ENCODE measurements at places on chromosomes 5 and 9. TPM values are rescaled to one million over a fixed set of nuclear protein-coding genes. Genes with fewer than 3 reads are reported as not detected.
A peak's percentile ranks its signal among the peaks of the same experiment; 100 is the strongest.

CSF2 gene
- not detected for total RNA-seq

GRCh38 chr9:95067897-95068296 lies 249.6 kb downstream of the FANCC start:
- H3K36me3 ChIP-seq, result peaks cover 86% of the 10 kb centered on the region
- peak overlapping the region; percentile 54 for H3K27ac ChIP-seq
- no peaks in the 10 kb centered on the region for H3K27me3 ChIP-seq
- peaks cover 34% of the 10 kb centered on the region for H3K4me1 ChIP-seq
- no peak for DNase-seq

GRCh38 chr9:82930116-82930515 lies 132.8 kb downstream of the RASEF start:
- no peaks in the 10 kb centered on the region for H3K36me3 ChIP-seq
- H3K27ac ChIP-seq, result no peak overlapping the region
- no peak for DNase-seq
- H3K4me1 ChIP-seq, result no peaks in the 10 kb centered on the region
- H3K4me3 ChIP-seq, result no peak overlapping the region

DNA sequence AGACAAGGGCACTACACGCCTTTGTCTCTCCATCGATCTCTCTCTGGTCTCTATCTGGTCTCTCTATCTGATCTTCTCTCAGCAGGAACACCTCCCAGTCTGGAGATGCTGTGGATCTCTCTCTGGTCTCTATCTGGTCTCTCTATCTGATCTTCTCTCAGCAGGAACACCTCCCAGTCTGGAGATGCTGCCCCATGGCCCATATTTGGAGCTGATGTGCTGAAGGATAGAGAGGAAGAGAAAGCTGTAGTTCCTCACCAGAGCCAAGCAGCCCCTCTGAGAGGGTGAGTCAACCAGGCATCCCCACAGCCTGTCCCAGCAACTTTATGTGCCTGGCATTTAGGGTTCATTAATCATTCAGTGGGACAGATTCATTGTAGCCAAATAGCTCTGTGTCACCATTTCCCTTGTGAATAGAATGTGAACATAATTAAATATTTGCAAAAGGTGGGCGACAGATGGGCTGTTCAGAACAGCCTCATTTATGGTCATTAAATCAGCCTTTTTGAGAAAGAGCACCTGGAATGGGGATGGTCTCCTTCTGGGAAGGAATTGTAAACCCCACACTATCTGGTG lies 189.3 kb upstream of the MAST4 start:
- no peaks in the 10 kb centered on the region for H3K36me3 ChIP-seq
- no peak overlapping the region for H3K4me3 ChIP-seq
- H3K27ac ChIP-seq, result no peak overlapping the region
- H3K4me1 ChIP-seq, result no peaks in the 10 kb centered on the region

DNA sequence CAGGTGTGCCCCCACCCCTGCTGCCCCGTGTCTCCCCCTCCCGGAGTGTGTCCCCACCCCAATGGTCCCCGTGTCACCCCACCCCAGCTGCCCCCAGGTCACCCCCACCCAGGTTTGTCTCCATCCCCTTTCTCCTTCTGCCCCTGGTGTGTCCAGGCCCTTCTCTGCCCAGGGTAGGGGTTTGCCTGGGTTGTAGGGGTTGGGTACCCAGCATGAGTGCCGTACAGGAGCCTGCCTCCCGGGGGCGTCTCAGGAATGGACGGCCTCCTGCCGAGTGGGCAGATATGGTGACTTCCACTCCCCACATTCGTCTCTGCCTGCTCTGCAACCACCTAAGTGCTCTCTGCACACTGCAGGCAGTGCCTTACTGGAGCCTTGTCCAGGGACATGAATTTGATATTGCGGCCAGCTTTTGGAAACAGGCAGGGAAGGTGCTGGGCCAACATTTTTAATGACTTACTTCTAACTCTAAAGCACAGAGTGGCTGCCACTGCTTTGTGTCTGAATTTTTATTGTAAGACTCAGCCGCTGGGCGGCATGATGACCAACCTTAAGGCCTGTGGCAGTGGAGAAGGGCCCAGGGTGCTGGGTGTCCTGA lies 6.7 kb downstream of the LRRC14B start:
- peaks cover 3% of the 10 kb centered on the region for H3K27me3 ChIP-seq
- H3K4me3 ChIP-seq, result no peak overlapping the region
- no peaks in the 10 kb centered on the region for H3K4me1 ChIP-seq
- H3K27ac ChIP-seq, result no peak overlapping the region
- H3K36me3 ChIP-seq, result no peaks in the 10 kb centered on the region
- peak; percentile 70 for DNase-seq

DNA sequence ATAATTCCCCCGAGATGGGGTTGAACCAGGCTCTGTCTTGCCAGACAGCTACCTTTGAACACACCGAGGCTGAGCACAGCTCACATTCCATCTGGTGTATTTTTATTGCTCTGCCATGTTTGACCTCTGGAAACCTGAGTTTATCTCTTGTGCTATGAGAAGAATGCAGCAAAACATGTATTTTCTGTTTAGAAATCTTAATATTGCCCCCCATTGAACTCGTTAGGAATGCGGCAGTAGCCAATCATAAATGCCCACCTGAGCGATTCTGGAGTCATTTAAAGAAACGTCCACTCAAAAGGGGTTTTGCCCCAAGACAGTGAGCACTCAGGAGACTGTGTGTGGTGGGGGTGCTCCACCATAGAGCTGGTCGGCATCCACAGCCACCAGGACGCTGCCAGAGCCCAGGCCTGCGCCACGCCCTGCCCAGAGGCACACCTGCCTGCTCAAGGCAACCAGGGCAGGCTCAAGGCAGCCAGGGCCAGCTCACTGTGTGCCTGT lies 26.9 kb downstream of the FGD3 start:
- peak; percentile 18 for DNase-seq
- no peaks in the 10 kb centered on the region for H3K27me3 ChIP-seq
- no peak overlapping the region for H3K27ac ChIP-seq
- no peak overlapping the region for H3K4me3 ChIP-seq
- H3K4me1 ChIP-seq, result no peaks in the 10 kb centered on the region

RIMOC1 gene
- total RNA-seq, result 31.1 TPM

- peaks cover 17% of the 10 kb centered on the region for H3K36me3 ChIP-seq
- H3K4me1 ChIP-seq, result no peaks in the 10 kb centered on the region
- H3K27me3 ChIP-seq, result no peaks in the 10 kb centered on the region
- no peak overlapping the region for H3K27ac ChIP-seq
- DNase-seq, result peak; percentile 70
- H3K4me3 ChIP-seq, result no peak overlapping the region
These were observed 47.9 kb downstream of the NACC2 start for GRCh38 chr9:136047076-136047774.

TLX3 gene
- not detected for total RNA-seq

Measured in osteoblast (primary cell).